GM23338 (cell line): ENCODE measurements at places on chromosomes 6 and 20.

DNA sequence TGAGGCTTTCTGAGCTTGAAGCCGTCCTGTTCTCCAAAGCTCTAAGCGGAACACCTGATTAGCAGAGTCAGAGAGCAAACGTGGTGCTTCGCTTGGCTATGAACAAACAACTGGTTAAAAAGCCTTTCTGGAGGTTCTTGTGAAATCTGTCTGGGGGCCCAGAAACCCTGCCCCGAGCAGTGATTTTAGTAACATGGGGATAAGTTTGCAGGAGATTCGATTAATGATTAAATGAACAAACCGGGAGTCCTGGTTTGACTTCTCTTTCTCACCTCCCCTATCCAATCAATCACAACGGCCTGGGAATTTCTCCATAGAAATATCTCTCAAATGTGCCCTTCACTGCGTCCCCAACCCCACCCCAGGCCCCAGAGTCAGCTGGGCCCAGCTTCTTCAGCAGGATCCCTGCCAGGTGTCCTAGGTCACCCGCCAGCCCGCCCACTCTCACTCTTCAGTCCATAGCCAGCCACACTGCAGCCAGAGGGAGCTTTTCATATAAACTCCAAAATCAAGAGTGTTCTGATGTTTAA lies 43.6 kb downstream of the ZDHHC14 start:
- no peak overlapping the region for H3K4me3 ChIP-seq
- peak overlapping the region; percentile 42; the same call in 1 of the 2 replicates for H3K27ac ChIP-seq
- DNase-seq, result no peak
- H3K4me1 ChIP-seq, result peaks cover 21% of the 10 kb centered on the region
- H3K36me3 ChIP-seq, result no peaks in the 10 kb centered on the region

DNA sequence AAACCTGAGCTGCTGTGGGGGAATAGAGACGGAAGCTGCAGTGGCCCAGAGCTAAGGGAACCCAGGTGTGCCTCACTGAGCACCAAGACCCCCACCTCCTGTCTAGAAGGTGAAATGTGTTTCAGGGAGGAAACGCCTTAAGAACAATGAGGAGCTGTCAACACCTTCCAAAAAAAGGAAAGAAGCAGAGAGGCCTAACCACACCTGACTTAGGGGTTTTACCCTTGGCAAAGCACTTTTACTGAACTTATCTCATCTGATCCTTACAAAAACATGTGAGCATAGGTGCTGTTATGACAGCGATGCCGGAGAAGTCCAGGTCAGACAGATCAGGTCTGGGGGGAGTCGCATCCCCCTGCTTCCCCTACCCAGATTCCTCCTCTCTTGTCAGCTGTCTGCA lies 16.1 kb upstream of the CDKN1A start:
- H3K4me3 ChIP-seq, result no peak overlapping the region
- no peaks in the 10 kb centered on the region for H3K36me3 ChIP-seq
- H3K4me1 ChIP-seq, result peaks cover 17% of the 10 kb centered on the region
- DNase-seq, result no peak
- no peak overlapping the region for H3K27ac ChIP-seq

- no peaks in the 10 kb centered on the region for H3K36me3 ChIP-seq
- no peak overlapping the region for H3K4me3 ChIP-seq
- H3K27me3 ChIP-seq, result no peaks in the 10 kb centered on the region
- no peak for DNase-seq
- H3K27ac ChIP-seq, result no peak overlapping the region
Measured at GRCh38 chr20:25043499-25044260, 14.3 kb downstream of the ACSS1 start.

GRCh38 chr20:52035977-52036376 lies 155.6 kb downstream of the ZFP64 start:
- DNase-seq, result no peak
- H3K27me3 ChIP-seq, result no peaks in the 10 kb centered on the region
- H3K4me3 ChIP-seq, result no peak overlapping the region
- no peaks in the 10 kb centered on the region for H3K36me3 ChIP-seq

- no peak for DNase-seq
- no peak overlapping the region for H3K27ac ChIP-seq
- no peaks in the 10 kb centered on the region for H3K4me1 ChIP-seq
- no peaks in the 10 kb centered on the region for H3K36me3 ChIP-seq
- H3K4me3 ChIP-seq, result no peak overlapping the region
Measured at GRCh38 chr20:36720510-36720909, 25.4 kb downstream of the NDRG3 start.

DNA sequence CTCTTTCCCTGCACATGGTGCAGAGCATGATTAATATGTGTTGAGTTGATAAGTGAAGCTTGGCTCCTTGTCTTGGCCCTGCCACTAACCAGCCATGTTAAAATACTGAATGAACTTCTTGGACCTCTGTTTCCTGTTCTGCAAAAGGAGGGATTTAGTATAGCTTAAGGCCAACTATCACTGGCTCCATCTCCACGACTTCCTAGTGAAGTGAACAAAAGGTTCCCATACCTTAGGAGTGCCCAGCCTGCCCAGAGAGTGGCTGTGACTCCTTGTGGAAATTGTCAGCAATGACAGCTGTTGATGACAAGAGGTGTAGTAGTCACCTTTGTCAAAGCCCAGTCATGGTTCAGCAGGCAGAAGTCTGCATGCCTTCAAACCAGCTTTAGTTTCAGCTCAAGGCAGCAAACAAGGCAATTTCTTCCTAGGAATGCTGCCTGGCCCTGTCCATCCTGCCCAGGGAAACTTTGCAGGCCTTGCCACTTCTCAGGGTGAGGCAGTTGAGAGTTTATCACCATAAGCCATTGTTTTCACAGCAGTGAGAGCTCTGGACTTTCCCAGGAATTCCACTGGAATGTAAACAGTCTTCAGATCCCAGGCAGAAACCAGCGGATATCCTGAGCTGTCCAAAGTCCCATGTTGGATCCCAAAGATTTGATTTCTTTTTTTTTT lies 169.7 kb upstream of the TNFAIP3 start:
- H3K4me1 ChIP-seq, result peaks cover 5% of the 10 kb centered on the region
- peak; percentile 53 for DNase-seq
- no peaks in the 10 kb centered on the region for H3K27me3 ChIP-seq
- H3K36me3 ChIP-seq, result no peaks in the 10 kb centered on the region
- H3K27ac ChIP-seq, result no peak overlapping the region
- H3K4me3 ChIP-seq, result no peak overlapping the region

- peaks cover 9% of the 10 kb centered on the region; the same call in 1 of the 2 replicates for H3K4me1 ChIP-seq
- peaks cover 11% of the 10 kb centered on the region for H3K27me3 ChIP-seq
- H3K27ac ChIP-seq, result no peak overlapping the region
- no peaks in the 10 kb centered on the region for H3K36me3 ChIP-seq
- DNase-seq, result no peak
Measured at GRCh38 chr20:9500121-9500520, 14.3 kb upstream of the LAMP5 start.

GRCh38 chr6:134193536-134194498 lies 124.1 kb downstream of the SGK1 start:
- H3K36me3 ChIP-seq, result no peaks in the 10 kb centered on the region
- DNase-seq, result no peak
- peaks cover 18% of the 10 kb centered on the region for H3K4me1 ChIP-seq
- no peaks in the 10 kb centered on the region for H3K27me3 ChIP-seq
- H3K27ac ChIP-seq, result no peak overlapping the region

DNA sequence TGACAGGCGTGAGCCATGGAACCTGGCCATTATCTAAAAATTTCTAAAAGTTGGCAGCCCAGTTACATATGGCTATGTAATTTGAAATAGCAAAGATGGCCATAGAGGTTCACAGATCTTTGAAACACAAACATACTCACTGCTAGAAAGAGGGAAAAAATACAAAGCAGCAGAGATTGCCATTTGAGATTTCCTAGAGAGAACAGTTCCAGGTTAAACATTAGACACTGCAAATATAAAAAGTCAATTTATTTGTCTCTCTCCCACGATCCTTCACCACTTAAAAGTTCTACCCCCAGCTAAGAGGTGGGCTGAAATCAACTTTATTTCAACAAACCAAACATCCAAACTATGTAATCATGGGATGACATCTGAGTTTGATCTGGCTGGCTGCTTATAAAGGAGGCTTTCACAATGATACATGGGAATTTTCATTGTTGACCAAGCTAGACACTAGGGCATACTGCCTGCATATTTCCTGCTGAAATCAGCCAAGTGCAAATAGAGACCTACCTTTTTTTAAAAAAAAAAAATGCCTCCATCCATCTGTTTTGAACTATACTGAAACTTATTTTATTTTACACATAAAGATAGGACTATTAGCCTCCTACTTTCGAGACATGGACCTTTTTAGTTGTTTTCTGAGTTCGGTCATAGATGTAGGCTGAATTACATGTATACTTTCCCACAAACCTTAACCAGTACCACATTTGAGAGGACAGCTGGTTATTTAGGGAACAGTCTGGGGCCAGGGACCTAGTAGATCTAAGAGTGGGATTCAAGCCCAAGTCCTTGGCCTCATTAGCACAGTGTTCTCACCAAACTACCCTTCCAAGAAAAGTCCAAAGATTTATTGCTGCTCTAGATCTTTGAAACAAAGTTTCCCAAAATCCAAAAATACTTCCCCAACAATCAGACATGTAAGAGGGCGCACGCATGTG lies 16.6 kb downstream of the DCDC2 start:
- no peak overlapping the region for H3K4me3 ChIP-seq
- H3K36me3 ChIP-seq, result no peaks in the 10 kb centered on the region
- no peaks in the 10 kb centered on the region for H3K4me1 ChIP-seq
- H3K27ac ChIP-seq, result no peak overlapping the region
- DNase-seq, result no peak
- H3K27me3 ChIP-seq, result no peaks in the 10 kb centered on the region

DNA sequence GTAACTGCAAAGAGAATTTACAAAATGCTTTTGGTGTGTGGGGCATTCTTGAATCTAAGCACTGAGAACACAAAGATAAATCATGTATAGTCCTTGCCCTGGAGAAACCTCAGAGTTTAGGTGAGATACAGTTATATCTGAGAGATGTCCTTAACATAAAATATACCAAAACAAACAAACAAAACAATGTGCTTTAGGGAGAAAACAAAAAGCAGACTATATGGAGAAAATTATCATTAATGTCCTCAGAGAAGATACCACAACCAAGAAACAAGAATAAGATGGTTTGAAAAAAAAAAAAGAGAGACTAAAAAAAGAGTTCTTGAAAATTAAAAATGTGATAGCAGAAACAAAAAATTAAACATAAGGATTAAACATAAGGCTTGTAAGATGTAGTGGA lies 8.0 kb downstream of the KIF13A start:
- DNase-seq, result no peak
- no peaks in the 10 kb centered on the region for H3K27me3 ChIP-seq
- no peak overlapping the region for H3K27ac ChIP-seq
- peaks cover 16% of the 10 kb centered on the region for H3K4me1 ChIP-seq

DNA sequence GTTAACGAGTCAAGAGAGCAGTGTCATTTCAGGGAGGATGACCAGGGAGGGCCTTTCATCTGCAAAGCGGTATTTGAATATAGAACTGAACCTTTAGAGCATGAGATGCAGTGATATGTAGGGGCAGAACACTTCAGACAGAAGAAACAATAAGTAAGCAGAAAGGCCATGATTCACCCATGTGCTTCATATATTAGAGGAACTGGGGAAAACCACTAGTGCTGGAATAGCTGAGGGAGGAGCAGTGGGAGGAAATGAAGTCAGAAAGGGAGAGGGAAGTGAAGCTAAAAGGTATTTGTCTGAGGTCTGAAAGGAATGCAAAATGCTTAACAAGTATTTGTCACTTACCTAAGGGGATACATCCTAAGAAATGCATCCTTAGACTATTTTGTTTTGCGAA lies 391.2 kb downstream of the ADGRB3 start:
- H3K27ac ChIP-seq, result no peak overlapping the region
- H3K27me3 ChIP-seq, result no peaks in the 10 kb centered on the region
- no peaks in the 10 kb centered on the region for H3K36me3 ChIP-seq
- H3K4me3 ChIP-seq, result no peak overlapping the region
- no peak for DNase-seq

DNA sequence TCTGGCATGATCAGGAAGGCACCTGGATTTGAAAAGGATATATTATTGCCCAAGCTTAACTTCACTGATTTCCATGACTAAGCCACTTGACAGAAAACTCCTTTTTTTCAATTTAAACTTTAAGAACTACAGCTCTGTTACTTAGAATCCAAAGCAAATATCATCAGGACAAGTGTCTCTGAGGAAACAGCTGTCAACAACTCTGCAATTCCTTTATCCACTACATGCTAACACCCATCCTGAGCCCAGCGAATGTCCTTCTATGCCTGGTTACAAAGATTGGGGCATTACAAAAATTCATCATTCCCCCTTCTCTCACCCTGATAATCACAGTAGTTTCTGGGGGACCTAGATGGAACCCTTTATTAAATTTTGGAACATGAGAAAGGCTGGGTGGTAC lies 136.8 kb downstream of the GMPR start:
- no peaks in the 10 kb centered on the region for H3K36me3 ChIP-seq
- no peak overlapping the region for H3K27ac ChIP-seq
- H3K4me1 ChIP-seq, result no peaks in the 10 kb centered on the region
- DNase-seq, result no peak
- H3K4me3 ChIP-seq, result no peak overlapping the region

- peaks cover 8% of the 10 kb centered on the region; the same call in 1 of the 2 replicates for H3K27me3 ChIP-seq
- H3K4me3 ChIP-seq, result peak overlapping the region; percentile 88
- peak overlapping the region; percentile 73; the same call in 1 of the 2 replicates for H3K27ac ChIP-seq
- DNase-seq, result no peak
Measured at GRCh38 chr6:166861961-166862286, 94.4 kb downstream of the RNASET2 start.

GRCh38 chr6:135837735-135838449 lies 13.6 kb upstream of the PDE7B start:
- H3K36me3 ChIP-seq, result no peaks in the 10 kb centered on the region
- H3K4me3 ChIP-seq, result no peak overlapping the region
- no peak overlapping the region for H3K27ac ChIP-seq
- 0 out of 2 replicates have a peak, but pooled peaks cover 7% of the 10 kb centered on the region for H3K4me1 ChIP-seq

- H3K4me1 ChIP-seq, result peaks cover 31% of the 10 kb centered on the region
- H3K27me3 ChIP-seq, result no peaks in the 10 kb centered on the region
- DNase-seq, result no peak
- H3K4me3 ChIP-seq, result no peak overlapping the region
- H3K36me3 ChIP-seq, result no peaks in the 10 kb centered on the region
- H3K27ac ChIP-seq, result no peak overlapping the region
Measured at GRCh38 chr6:15080895-15081294, 165.0 kb upstream of the JARID2 start.

- peak; percentile 51 for DNase-seq
- H3K36me3 ChIP-seq, result no peaks in the 10 kb centered on the region
- peaks cover 28% of the 10 kb centered on the region for H3K4me1 ChIP-seq
- H3K27ac ChIP-seq, result no peak overlapping the region
- H3K4me3 ChIP-seq, result no peak overlapping the region
Measured at GRCh38 chr6:37822851-37823682, 3.5 kb downstream of the ZFAND3 start.

- H3K4me3 ChIP-seq, result no peak overlapping the region
- no peaks in the 10 kb centered on the region for H3K36me3 ChIP-seq
- no peaks in the 10 kb centered on the region for H3K27me3 ChIP-seq
- DNase-seq, result no peak
Measured at GRCh38 chr6:3898265-3898994, 49.3 kb downstream of the FAM50B start.
